ENCODE measurements at places on chromosomes 12 and 14.
A peak's percentile ranks its signal among the peaks of the same experiment; 100 is the strongest.

GRCh38 chr12:25361511-25361910 is 110.8 kb upstream of the KRAS start:
- DNase-seq: no peak

- DNase-seq: no peak
Observed at GRCh38 chr14:89855961-89856656, 98.4 kb downstream of the EFCAB11 start.

DNA sequence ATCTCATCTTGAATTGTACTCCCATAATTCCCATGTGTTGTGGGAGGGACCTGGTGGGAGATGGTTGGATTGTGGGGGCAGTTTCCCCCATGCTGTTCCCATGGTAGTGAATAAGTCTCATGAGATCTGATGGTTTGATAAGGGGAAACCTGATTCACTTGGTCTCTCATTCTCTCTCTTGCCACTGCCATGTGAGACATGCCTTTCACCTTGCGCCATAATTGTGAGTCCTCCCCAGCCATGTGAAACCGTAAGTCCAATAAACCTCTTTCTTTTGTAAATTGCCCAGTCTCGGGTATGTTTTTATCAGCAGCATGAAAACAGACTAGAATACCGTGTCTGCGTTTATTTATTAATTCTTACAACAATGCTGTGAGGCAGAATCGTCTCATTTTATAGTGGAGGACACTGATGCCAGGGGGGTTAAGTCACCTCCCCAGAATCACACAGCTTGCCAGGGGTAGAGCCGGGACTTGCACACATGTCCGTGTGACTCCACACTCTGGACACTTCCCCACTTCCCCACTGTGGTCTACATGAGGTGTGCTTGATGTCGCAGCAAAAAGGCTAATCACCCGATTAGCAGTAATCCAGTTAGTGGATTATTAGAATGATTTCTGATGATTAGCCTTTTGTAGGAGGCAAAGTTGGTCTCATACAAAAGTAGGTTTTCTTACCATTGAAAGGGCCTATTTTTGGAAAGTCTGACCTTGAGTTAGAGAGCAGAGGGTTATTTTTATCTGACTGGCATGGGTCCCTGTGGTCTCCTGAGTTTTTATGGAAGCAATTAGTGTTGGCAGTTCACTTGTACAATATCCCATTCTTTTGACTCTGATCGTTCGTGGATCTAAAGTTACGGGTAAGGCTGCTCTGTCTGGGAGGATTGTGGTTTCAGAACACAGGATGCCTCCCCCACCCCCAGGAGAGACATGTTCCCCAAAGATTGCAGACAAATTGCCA is 47.4 kb upstream of the BCL7A start:
- DNase-seq: no peak

- DNase-seq: no peak
Observed at GRCh38 chr14:91207008-91207407, 37.5 kb downstream of the GPR68 start.

DNA sequence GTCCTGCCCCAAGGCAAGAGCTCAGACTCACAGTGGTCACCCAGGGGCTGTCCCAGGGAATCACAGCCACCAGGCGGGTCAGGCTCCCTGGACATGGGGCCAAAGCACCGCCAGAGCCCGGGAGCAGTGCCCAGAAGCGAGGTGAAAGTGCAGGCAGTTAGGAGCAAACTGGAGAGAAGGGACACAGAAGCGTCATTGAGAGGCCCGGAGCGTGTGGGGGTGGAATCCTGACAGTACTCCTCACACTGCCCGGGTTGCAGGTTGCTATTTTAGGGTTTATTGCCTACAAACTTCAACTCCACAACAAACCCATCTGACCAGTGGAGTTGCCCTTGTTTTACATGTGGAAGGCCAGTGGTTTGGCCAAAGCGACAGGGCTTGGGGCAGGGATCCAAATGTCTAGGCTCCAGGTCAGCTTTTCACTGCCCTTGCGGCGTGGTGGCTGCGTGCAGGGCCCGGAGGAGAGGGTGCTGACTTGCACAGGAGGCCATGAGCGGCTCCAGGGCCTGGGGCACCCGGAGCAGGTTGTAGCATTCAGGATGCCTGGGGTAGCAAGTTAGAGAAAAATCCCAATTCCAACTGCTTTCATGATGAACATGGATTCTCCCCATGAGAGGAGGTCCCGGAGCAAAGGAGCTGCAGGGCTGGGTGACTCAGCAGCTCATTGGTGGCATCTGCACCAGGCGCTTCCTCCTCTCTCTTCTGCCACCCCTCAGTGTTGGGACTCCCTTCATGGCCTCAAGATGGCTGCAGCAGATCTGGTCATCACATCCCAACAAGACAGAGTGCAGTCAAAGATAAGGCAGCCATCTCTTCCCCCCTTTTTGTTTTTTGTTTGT is 112.3 kb upstream of the NCOR2 start:
- no peak for DNase-seq

DNA sequence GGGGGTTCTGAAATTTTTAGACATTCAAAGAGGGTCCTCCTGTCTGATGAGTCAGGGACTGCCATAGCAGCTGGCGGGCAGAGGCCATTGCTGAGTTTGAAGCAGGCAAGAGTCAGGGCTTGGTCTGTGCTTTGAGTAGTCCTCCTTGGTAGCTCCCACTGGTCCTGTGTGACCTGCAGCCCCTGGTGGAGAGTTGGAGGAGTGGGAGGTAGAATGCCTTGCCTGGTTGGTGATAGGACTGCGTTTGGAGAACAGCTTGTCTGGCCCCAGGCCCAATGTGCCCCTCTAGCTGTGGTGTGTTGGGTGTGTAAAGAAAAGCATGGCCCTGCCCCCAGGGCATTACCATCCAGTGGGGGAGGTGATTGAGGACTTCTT is 116.7 kb downstream of the BEGAIN start:
- no peak for DNase-seq

DNA sequence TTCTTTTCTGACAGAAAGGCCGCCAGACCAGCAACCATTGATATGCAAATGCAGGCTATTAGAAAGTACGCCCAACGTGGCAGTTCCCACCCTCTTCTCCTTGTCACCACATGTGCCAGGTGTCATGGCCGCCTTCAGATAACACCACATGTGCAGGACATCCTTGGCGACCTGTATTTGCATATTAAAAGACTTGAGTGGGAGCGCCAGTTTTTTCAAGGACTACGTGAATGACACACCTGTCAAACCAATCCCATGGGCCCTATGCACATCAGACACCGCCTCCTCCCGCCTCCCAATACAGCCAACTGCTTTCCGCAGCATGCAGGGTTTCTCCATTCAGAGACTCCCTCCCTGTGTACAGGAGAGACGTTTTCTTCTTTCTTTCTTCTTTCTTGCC is 318.6 kb upstream of the FAR2 start:
- DNase-seq: no peak

- DNase-seq: no peak
Observed at GRCh38 chr12:123367511-123367910, 2.9 kb upstream of the SBNO1 start.

GRCh38 chr12:129750421-129750820 is 153.4 kb downstream of the TMEM132D start:
- DNase-seq: no peak

DNA sequence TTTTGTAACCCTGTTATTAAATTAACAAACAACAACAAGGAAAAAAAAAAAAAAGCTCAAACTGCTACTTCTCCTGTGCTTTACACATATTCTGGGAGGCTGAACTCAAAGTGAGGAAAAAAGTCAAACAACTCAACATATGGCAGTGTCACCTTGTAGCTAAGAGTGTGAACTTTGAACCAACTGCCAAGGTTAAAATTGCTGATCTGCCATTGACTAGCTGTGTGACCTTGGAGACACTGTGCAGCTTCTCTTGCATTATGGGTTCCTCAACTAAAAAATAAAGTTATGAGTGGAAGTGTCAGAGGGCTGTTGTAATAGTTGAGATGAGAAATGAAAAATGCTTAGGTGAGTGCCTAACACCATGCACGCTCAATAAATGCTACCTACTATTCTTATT is 34.2 kb downstream of the STXBP6 start:
- DNase-seq: no peak

DNA sequence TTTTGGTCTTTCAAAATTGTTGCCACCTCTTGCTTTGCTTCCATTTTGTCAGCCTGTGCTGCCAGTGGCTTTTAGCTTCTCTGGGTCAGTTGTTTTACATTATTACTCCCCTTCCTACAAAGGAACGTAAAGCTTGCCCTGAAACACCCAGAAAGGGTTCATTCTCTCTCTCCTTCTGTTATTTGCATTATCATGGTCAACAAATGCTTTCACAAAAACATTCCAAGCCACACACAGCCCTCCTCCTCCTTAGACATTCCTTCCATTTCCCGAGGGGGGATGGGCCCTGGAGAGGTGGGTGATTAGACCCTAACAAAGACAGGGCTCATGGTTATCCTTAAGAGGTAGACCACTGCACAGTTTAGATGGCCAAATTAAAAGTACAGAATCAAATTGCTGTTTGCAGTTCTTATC is 60.4 kb upstream of the SINHCAF start:
- DNase-seq: no peak

GRCh38 chr12:127809275-127809674 is 457.7 kb upstream of the TMEM132C start:
- DNase-seq: no peak

DNA sequence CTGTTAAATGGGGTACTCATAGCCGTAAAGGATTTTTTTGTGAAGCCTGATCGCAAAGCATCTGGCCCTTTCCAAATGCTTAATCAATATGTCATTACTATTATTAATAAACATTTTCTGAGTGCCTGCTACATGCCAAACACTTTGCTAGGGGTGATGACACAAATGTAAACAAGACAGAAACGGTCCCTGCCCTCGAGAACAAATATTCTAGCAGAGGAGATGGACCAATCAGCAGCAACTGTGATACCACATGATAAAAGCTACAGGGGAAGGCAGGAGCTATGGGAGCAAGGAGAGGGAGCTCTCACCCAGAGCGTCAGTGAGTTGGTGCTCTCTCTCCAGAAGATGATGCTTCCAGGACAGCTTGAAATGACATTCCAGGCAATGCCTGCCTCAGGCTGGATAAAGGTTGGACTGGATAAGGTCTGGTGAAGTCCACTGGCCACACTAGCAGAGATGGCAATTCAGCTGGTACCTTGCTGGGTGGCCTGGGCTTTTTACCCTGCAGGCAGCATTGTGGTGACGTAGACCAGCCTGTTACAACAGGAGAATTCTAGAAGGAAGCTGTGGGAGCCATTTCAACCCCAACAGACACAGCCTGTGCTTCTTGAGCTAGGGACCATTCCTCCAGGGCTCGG is 41.1 kb downstream of the ERH start:
- DNase-seq: no peak

DNA sequence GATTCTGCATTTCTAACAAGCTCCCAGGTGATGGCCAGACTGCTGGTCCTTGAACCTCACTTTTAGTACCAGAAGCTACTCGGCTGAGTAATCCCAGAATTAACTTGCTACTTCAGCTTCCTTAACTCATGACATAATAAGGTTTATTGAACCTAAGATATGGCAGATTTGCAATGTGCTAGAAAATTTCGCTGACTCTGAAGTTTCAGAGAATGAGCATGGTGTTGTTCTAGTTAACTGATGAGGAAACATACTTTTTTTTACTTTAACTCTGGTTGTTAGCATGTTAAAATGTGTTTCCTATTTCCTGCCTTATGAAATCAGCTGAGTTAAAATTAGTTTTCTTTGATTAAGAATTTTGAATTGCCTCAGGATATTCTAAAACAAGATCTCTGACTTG is 23.1 kb upstream of the COX16 start:
- DNase-seq: no peak

DNA sequence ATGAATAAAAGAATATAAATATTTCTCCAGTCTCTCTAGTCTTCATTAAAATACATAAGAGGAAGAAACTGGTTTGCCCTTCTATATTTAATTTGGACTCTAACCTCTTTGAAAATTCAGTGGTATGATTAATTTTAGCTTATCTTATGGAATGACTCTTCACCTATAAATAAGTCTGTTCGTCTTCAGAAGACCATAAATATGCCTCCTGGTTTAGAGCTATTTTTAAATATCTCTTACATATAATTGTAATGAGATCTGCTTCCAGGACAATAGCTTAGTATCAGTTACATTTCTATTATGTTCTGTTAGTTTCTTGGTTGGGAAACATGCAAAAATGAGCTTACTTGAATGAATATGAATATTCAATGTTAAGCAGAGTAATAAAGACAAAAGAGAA is 257.5 kb upstream of the HMGA2 start:
- DNase-seq: no peak

GRCh38 chr14:33556382-33557121 is 394.3 kb downstream of the EGLN3 start:
- no peak for DNase-seq

DNA sequence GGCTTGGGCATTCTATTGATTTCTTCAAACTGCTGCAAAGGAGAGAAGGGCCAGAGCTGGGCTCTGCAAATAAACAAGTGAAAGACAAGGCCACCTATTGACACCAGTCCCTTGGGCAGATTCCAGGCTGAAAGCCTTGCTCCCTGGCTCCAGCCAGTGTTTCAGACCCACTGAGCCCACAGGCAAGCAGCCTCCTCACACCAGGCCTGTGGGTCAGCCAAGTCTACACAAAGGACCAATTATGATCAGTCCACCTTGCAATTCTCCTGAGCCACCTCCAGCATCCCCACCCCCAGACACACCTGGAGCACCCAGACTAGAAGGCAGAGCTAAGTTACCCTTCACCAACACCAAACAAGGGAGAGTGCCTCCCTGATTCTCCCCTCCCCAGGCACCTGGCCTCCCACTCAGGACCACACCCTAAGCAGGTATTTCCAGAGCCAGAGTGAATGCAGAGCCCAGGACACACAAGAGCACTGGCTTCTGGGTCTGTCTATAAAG is 13.8 kb downstream of the ACTN1 start:
- no peak for DNase-seq

DNA sequence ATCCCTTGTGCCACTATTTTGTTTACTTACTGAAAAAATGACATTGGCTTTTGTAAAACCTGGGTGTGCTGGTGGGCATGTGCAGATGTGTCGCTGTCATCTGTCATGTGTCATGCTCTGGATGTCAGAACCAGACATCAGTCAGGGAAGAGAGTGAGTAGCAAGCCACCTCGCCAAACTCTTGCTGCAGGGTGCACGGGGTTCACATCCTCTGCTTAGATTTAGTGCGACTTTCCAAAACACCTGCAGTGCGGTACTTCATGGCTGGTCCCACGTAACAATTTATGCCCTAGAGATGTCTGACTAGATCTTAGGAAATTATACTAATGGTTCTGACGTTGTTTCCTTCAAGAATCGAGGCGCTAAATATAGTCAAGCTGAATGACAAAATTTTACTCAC is 106.7 kb downstream of the CRADD start:
- DNase-seq: peak; percentile 18
